Forelimb muscle (tissue), 1 donor: ENCODE measurements at places on chromosomes 11 and 22. TPM values are rescaled to one million over a fixed set of nuclear protein-coding genes. Genes with fewer than 3 reads are reported as not detected.

GRCh38 chr11:18682466-18682865, 16.1 kb upstream of the TMEM86A start:
- no peak for DNase-seq

GRCh38 chr22:50425179-50425916, 49.5 kb downstream of the SBF1 start:
- DNase-seq = no peak

GRCh38 chr11:119880143-119880542, 151.1 kb upstream of the NECTIN1 start:
- DNase-seq = no peak

Gene OR52A1
- polyA plus RNA-seq = 0.03 TPM

Gene OR5A2
- polyA plus RNA-seq = 0.03 TPM

Gene PANX2
- 0.18 TPM for polyA plus RNA-seq
